Esophagus squamous epithelium (tissue), 5 donors: ENCODE measurements at places on chromosomes 1 and 21.

- no peak for DNase-seq
Observed at GRCh38 chr1:237983496-237983895, 92.8 kb upstream of the ZP4 start.

DNA sequence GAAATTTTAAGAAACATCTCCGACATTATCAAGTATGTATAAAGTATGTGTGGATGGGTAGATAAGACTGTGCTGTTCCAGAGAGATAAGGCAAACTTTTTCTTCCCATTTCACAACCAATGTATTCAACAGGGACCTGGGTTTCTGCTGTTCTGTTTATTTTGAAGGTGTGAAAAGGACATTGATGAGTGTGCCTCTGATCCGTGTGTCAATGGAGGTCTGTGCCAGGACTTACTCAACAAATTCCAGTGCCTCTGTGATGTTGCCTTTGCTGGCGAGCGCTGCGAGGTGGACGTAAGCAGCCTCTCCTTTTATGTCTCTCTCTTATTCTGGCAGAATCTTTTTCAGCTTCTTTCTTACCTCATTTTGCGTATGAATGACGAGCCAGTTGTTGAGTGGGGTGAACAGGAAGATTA lies 174.0 kb downstream of the CRB1 start:
- no peak for DNase-seq

DNA sequence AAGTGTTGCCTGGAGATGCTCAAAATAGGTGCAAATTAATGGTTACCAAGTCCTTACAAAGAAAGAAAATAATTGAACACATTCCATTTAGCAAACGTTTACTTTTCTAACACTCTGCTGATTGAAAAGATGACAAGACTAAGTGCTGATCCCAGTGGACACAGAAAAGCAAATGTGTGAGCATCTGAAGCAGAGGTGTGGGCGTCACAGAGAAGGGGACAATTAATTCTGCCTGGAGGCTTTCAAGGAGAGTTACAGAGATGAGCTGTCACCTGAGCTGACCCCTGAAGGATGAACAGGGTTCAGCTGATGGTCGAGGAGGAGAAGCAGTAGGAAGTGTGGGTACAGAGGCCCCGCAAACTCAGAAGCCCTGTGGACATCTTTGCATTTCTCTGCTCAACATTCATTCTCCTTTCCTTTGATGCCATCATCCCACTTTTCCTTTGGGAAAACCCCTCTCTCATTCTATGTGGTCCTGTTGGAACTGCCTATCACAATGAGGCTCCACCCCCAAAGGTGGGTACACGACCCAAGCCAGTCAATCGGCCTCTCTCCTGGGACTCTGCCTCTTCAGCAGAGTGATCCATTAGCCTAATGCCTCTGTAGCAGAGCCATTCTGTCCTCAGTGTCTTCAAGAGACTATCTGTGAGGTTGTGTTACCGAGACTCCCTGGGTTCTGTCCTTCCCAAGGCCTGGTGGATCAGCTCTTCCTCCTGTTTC lies 17.2 kb upstream of the PLA2G2E start:
- DNase-seq, result no peak

GRCh38 chr1:19715334-19716203 lies 50.9 kb downstream of the HTR6 start:
- DNase-seq, result no peak

DNA sequence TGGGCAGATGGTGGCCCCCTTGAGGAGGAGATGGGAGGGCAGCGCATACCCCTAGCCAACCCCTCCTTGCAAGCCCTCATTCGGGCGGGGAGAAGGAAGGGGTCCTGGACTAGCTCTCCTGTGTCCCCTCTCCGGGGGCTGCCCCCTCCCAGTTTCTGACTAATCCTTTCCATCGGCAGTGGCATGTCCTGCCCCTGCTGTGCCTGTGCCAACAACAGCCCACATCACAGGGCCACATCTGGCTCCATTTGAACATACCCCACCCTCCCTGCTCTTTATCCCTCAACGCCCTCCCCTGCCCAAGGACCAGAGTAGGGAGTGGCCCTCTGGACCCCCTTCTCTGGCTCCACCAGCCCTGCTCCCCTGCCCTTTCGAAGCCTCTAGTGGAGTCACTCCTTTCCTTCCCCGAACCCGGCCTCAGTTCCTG lies 11.0 kb upstream of the LMNA start:
- DNase-seq, result no peak

- no peak for DNase-seq
Observed at GRCh38 chr1:27142464-27142863, 12.5 kb downstream of the SLC9A1 start.

- DNase-seq, result no peak
Observed at GRCh38 chr1:228448372-228448771, 31.7 kb upstream of the TRIM17 start.

- DNase-seq, result no peak
Observed at GRCh38 chr1:9291914-9292360, 757 bp upstream of the SPSB1 start.

DNA sequence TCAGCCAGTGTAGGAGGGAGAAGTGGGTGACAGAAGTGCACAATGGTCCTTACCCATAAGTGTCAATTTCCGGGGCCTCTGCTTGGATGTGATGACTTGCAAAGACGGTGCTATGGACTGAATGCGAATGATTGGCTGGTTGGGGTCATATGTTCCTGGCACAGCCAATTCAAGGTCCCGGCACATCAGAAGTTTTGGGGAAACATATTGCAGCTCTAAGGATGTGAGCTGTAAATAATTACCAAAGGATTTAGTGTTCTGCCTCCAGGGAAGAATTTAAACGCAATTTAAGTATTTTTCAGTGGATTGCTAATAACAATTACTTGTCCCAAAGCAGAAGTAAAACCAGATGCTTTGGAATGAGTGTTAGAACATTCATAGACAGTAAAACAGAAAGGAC lies 26.9 kb upstream of the EXOSC10 start:
- DNase-seq, result no peak

- no peak for DNase-seq
Observed at GRCh38 chr21:38459490-38459889, 38.8 kb downstream of the ERG start.

DNA sequence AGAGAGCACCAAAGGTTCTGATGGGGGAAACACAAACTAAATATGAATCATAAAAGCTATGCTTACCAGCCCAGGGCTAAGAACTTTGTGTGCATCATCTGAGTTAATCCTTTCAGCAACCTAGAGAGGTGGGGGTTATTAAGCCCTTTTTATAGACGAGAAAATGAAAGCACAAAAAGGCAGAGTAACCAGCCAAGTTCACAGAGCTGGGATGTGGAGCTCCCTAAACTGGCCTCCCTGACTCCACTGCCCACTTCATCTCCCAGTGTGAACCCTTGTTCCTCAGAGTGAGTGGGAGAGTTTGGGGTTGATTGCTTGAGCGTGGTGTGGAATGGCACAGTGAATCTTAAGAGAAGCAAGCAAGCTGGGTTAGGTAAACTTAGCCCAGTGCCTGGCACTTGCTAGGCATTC lies 10.8 kb upstream of the BCAR3 start:
- no peak for DNase-seq

GRCh38 chr1:214039394-214040018 lies 51.7 kb downstream of the PROX1 start:
- DNase-seq, result no peak

DNA sequence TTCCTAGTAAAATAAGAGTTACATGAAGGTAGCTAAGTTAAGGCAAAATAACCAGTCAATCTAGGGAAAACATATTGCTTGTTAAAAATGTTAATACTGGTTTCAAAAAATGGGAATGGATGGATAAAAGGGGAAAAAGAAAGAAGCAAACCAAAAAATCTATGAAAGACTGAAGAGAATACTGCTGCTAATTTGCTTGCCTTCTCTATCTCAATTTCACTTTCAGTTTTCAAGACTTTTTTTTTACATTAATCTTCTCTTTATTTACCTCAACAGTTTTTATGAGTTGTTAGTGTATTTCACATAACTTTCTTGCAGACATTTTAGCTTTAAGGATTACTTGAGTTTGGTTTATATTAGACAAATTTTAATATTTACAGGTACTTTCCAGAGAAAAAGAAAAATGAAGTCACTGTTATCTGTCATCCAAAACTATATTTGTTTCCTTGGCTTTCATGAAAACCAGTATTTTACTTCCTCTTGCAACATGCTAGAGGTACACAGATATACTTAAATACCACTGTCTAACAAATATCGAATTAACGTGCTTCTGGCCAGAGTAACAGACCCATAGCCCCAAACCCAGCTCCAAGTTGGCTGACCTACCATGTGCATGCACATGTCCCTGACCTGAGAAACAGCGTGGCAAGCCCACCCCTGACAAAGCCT lies 70.7 kb downstream of the COL24A1 start:
- DNase-seq, result no peak

- no peak for DNase-seq
Observed at GRCh38 chr1:161933592-161934588, 89.8 kb downstream of the OLFML2B start.

DNA sequence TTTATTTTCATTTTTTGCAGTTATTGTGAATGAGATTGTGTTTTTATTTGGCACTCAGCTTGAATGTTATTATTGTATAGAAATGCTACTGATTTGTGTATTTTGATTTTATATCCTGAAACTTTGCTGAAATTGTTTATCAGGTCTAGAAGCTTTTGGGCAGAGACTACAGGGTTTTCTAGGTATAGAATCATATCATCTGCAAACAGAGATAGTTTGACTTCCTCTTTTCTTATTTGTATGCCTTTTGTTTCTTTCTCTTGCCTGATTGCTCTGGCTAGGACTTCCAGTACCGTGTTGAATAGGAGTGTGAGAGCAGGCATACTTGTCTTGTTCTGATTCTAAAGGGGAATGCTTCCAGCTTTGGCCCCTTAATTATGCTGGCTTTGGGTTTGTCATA lies 27.3 kb downstream of the ZNF691 start:
- DNase-seq, result no peak

GRCh38 chr1:60699325-60699724 lies 383.0 kb upstream of the NFIA start:
- DNase-seq, result no peak

DNA sequence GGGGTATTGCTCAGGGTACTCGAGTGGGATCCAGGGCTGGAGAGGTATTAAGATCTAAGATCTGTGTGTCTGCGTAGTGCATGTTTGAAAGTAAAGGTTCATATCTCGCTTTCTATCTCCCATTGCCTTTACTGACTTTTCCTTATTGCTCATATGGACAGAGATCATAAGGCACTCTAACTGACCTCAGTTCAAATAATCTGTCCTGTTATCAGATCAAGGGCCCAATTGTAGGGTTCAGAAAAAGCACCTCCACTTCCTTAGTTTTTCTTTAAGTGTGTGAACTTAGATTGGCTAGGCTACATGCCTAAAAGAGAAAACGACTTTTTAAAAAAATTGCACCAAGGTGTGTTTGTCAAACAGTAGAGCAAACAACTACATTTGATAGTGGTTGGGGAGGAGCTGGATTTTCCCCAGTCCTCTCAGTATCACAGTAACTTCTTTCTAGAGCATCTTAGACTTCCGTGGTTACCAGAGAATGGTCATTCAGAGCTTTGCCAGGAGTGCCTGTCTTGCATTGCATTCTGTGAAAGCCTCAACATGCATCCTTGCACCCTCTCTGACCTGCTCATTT lies 57.6 kb downstream of the LMO4 start:
- DNase-seq, result no peak

DNA sequence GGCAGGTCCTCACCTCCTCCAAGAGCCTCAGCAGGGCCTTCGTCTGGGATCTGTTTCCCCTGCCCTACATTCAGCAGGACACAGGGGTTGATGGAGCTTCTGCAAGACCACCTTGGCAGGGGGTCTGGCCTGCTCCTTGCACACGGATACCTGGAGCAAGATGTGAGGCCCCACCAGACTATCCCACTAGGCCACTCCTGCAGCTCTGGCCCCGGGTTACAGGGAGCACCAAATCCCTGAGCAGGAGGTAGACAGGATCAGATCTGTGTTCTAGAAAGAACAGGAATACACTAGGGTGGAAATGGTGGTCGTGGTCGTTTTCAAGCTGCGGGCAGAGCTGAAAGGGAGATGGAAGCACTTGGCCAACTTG lies 33.5 kb downstream of the EPHX1 start:
- no peak for DNase-seq

GRCh38 chr1:227950735-227951346 lies 3.1 kb upstream of the WNT9A start:
- DNase-seq, result no peak

GRCh38 chr21:29501451-29501850 lies 202.7 kb downstream of the BACH1 start:
- no peak for DNase-seq

DNA sequence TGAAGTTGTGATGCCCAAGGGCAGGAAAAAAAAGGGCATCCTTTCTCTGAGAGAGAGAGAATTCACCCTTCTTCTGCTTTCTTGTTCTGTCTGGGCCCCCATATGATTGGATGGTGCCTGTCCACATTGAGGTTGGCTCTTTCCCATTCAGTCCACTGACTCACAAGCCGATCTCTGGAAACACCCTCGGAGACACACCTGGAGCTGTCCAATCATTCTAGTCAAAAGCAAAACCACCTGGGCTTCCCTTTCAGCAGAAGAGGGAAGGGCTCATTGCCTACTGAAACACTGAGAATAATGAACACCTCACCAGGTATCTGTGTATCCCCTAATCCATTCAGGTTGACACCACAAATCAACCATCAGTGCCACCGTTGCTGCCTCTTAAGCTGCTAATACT lies 103.7 kb upstream of the GNG12 start:
- DNase-seq, result no peak

- no peak for DNase-seq
Observed at GRCh38 chr1:58829866-58830265, 46.0 kb upstream of the JUN start.

DNA sequence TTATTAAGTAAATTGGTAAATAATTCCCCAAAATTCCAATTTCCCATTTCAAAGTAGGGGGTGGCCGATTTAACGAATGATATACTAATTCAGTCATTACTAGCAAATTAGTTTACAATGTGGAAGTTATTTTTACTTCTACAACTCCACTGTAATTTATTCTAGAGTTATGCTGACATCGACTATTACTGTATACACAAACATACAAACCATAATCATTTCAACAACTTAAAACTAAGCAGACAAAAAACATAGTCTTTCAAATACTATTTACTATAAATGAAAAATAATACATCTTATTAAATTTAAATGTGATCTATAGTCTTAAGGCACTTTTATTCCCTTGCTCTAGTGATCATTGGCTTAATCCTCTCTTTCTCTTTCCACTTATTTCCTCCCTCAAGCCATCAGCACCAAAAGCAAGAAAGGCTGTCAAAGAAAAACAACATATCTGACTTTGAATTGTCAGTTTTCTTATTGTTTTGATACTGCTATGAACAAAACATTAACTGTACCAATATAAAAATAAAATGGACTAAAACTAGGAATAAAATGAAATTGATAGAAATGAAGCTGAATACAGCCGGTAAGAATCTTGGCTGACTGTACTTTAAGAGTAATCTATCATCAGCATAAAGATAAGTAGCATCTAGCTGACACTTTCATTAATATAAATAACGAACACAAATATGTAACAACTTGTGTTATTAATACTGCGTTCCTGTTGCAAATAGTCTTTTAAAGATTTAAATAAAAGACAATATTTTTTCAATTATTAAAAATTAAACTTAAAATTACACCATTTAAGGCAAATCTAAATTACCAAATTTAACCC lies 4.1 kb downstream of the CDC42BPA start:
- DNase-seq, result no peak

DNA sequence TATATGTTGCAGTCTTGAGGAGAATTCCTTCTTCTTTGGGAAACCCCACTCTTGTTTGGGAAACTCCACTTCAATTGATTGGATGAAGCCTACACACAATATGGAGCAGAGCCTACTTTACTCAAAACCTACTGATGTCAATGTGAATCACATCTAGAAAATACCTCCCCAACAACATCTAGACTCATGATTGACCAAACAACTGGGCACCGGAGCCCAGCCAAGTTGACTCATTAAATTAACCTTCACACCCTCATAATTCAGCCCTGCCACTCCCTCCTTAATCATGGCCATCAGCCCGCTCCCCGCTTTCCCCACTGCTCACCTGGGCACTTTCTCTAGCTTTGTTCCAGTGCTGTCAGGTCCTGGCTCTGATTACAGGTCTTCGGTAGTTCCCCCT lies 208.1 kb upstream of the MAP1LC3C start:
- no peak for DNase-seq
